ENCODE measurements at places on chromosomes 11 and 22.

DNA sequence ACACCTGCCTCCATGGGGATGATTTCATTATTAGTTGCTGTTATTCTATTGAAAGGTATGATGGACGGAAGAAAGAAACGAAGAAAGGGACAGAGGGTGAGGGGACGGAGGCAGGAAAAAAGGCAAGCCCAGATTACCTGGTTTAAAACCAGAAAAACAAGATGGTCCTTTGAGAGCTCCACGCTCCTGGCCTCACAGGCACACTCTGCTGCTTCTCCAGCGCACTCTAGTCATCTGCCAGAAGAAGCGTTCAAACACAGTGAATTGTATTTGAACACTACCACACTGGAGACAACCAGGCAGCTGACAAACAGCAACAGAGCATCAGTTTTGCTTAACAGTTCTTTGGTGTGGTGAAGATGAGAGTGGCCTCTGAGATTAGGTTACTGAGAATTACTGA, 216.9 kb downstream of the CADM1 start:
- DNase-seq = no peak

DNA sequence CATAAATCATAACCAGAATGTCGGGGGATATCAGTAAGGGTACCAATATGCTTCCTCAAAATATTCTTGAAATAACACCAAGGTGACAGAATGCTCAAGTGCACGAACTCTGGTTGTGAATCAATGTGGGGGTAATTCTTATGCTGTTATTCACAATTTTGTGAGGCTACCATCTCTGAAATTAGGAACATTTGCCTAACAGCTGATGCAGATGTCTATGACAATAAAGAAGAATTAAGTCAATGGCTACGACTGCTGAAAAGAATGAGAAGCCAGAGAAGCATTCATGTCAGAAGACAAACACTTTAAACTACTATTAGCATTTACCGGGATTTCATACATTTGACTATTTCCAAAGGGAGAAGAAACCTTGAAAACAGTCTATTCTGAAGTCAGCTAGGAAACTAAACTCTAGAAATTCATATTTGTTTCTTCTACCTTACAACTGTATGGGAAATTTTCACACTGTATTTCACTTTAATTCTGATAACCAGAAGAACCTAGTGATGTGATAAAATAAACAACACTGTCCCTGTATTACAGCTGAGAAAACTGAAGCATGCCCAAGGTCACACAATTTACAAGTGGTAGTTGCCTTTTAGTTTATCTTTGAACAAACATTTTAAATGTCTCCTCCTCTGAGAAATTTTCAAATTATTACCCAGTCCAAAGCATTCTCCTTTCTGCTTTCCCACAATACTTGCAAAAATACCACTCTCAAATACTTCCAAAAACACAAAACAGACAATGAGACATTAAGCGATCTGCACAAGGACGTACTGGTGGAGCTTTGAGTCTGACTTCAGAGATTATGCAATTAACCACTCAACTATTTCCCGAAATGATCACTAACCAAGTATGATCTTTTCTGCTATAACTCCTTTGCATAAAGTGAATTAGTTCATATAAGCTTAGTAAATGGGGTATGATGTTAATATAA, 18.0 kb upstream of the ARHGAP32 start:
- no peak for DNase-seq

GRCh38 chr11:35290876-35291275, 128.5 kb downstream of the SLC1A2 start:
- no peak for DNase-seq

GRCh38 chr22:40668611-40669411, 10.5 kb upstream of the MCHR1 start:
- no peak for DNase-seq

DNA sequence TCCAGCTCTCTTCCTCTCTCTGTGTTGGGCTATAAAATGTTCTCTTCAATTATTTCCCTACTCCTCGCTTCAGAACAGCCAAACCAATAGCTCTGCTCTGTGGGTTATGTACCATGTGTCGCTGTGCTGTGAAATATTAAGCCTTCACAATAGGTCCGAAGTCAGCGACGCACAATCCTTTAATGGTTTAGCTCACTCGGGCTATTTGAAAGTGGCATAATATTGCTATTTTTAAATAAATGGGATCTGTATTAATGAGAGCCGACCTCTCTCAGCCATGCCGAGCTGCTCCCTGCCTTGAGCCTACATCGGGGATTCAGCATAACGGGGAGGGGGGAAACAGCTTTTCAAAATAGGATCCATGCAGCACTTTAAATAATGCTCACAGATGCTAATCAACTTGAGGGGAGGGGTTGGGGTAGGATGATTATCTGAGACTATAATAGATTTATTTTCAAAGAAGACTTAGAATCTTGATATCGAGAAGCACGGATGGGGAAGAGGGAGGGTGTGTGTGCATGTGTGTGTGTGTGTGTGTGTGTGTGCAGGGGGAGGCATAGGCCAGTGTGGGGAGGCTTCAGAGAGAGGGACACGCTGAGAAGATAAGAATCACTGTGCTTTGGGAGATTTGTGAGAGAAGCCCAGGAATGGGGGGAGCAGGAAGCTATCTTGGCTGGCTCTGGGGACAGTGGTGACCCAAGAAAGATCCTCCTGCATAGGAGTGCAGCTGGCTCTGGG, 271.5 kb downstream of the NXPE2 start:
- DNase-seq = no peak

DNA sequence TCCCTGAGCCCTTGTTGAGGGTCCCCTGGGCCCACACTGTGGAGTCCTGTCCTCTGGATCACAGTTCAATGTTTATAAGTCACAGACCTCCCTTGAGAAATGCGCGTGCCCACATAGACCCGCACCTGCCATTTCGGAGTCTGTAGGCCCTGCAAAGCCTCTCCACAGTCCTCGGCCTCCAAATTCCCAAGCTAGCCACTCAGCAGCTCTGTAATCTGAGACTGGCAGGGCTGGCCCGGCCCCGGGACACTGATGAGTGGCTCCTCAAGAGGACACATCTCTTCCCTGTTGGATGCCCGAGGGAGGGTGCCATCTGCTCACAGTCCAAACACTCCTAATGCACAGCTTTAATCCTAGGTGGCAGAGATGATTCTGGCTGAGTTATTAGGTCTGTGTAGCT, 39.1 kb downstream of the B3GAT1 start:
- DNase-seq = peak; percentile 31

- DNase-seq = no peak
Measured at GRCh38 chr11:71430166-71430565, 18.0 kb downstream of the DHCR7 start.

DNA sequence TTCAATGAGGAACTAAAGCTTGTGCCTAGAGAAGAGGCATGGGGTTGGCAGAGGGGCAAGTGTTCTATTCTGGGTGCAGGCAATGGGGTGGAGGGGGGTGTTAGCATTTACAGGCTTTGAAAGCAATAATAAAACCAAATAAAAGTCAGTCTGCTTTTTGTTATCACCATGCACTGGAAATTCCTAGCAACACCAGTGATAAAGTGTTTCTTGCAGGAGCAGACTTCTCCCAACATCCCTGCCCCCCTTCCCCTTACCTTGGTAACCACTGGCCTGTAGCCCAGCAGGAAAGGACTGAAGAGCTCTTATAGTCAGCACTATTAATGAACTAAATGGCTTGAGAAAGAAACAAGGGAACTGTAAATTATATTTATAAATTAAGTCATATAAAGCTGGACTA, 65.2 kb upstream of the SESN3 start:
- DNase-seq = no peak

DNA sequence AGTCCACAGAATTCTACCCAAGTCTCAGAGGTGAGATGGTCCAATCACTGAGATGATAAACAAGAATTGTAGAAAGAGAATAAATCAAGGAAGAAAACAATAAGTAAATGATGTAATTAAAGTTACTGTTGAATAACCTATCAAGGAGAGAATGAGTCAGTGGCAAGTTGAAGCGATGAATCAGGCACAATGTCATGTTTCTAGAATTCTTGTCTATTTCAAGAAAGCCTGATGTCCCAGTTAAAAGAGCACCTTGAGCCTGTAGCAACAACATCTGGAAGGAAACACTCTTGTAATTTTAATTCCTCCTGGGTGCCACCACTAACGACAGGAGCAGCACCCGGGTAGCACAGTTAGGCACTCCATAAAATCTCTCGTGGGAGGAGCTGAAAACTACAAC, 67.9 kb upstream of the SLC35C1 start:
- DNase-seq = no peak

- DNase-seq = no peak
Measured at GRCh38 chr22:24185001-24185500, 3.8 kb downstream of the SUSD2 start.
